ENCODE measurements at places on chromosomes 1 and 21. TPM values are rescaled to one million over a fixed set of nuclear protein-coding genes. Genes with fewer than 3 reads are reported as not detected.

DNA sequence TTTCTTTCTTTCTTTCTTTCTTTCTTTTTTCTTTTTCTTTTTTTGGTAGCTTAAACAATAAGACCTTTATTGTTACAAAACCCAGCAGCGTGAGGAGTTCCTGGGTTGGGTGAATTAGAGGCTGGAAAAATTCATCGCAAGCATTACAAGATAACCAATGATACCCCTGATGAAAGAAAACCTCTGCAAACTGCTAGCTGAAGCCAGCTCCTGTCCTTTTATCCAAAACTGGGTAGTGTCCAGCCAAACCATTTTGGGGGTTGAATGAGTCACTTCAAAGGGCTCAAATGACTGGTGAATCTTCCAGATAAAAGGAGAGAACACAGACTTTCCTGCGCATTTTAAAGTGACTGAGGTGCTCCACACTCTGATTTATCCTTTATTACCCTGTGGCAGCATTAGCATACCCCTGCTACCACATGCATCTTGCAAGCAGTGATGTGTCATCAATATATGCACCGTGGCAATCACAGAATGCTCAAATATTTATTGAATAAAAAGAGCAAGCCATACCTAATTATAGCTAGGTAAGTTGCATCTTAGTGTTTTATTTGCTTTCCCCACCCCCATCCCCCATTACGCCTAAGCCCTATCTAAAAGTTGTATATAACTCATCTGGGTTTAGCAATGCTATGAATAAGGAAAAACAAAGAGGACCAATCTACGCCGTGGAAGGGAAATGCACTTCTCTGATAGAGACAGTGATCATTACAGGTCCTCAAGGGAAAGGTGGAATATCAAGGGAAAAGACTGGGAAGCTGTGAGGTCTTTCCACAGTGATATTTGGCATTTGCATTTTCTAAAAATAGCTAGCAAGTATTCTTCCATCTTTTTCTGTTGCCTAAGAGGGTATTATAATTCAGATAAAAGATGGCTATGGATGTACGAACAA lies 32.4 kb upstream of the CEP350 start:
- H3K36me3 ChIP-seq: peaks cover 21% of the 10 kb centered on the region
- no peak overlapping the region for H3K4me3 ChIP-seq
- DNase-seq: no peak
- no peaks in the 10 kb centered on the region for H3K4me1 ChIP-seq
- no peaks in the 10 kb centered on the region for H3K27me3 ChIP-seq

Gene RPE65
- not detected for total RNA-seq

DNA sequence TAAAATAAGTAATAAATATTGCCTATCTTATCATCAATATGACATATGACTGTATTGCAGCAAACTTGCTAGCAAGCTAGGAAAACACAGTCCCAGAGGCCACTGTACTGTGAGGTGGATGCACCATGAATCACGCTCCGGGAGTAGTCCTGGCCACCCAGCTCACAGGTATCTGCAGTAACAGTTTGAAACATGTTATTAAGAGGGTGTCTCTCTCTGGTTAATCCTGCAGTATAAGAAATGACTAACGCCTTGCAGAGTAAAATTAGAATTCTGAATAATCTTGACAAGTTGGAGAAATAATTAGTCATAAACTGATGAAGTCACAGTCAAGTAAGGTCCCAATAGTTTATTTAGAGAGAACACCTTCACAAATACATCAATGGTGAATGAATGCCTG lies 34.0 kb upstream of the DPT start:
- H3K27me3 ChIP-seq: no peaks in the 10 kb centered on the region
- H3K36me3 ChIP-seq: no peaks in the 10 kb centered on the region
- no peaks in the 10 kb centered on the region for H3K4me1 ChIP-seq
- no peak overlapping the region for H3K4me3 ChIP-seq

Gene MIER1
- total RNA-seq: 28.1 TPM

- H3K27ac ChIP-seq: no peak overlapping the region
- H3K27me3 ChIP-seq: no peaks in the 10 kb centered on the region
- H3K36me3 ChIP-seq: no peaks in the 10 kb centered on the region
- no peak for DNase-seq
Observed at GRCh38 chr1:202355944-202356553, 7.5 kb downstream of the PPP1R12B start.

All from upper lobe of left lung (tissue), 6 donors.